ENCODE measurements at places on chromosomes 6 and 20.

DNA sequence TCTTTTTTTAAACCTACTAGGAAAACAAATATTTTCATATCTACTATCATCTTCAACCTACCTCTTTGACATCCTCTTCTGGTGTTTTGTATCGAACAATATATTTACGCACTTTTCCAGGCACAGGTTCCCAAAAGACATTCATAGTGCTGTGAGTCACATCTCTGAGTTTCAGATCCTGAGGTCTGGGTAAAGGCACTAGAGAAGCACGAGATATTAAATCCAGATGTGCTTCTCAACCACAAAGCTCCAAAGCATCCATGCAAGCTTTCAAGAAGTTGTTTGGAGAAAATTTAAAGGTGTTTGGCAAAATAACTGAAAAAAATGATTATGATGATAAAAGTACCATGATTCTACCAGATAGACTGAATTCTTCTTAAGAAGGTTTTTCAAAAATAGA is 62.7 kb downstream of the COL12A1 start:
- no peak for DNase-seq

- no peak for DNase-seq
Measured at GRCh38 chr6:108750801-108751200, 97.4 kb upstream of the ARMC2 start.

- no peak for DNase-seq
Measured at GRCh38 chr6:100210137-100211117, 216.4 kb upstream of the MCHR2 start.

- no peak for DNase-seq
Measured at GRCh38 chr6:151176911-151177770, 62.6 kb upstream of the AKAP12 start.

DNA sequence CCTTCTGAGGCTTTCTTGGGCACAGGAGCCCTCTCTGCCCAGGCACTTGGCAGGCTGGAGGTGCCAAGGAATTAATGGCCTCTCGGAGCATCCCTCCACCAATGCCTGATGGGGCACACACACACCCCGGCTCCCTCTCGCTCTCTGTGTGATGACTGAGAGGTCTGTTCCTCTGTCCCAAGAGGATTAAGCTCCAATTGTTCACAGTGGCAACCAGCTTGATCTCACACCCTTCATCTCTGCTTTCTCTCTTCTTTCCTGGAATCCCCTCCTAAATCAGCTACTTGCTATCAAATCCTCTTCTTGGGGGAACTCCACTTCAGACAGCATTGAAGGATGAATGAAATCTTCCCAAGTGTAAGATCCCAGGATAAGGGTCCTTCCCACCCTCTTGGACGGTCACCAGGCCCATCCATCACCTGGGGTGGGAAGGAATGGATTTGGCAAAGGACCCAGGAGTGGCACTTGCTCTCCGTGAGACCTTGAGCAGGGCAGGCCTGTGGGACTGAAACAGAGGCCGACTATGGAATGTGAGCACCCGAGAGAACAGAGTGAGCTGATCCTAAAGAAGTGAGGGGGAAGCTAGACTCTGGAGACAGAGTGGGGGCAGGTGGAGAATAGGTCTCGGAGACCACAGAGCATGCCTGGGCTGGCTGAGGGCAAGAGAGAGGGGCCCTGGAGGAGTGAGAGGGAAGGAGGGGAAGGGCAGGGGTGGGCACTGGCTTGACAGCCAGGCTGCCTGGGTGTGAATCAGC is 93.6 kb downstream of the GRM4 start:
- no peak for DNase-seq

DNA sequence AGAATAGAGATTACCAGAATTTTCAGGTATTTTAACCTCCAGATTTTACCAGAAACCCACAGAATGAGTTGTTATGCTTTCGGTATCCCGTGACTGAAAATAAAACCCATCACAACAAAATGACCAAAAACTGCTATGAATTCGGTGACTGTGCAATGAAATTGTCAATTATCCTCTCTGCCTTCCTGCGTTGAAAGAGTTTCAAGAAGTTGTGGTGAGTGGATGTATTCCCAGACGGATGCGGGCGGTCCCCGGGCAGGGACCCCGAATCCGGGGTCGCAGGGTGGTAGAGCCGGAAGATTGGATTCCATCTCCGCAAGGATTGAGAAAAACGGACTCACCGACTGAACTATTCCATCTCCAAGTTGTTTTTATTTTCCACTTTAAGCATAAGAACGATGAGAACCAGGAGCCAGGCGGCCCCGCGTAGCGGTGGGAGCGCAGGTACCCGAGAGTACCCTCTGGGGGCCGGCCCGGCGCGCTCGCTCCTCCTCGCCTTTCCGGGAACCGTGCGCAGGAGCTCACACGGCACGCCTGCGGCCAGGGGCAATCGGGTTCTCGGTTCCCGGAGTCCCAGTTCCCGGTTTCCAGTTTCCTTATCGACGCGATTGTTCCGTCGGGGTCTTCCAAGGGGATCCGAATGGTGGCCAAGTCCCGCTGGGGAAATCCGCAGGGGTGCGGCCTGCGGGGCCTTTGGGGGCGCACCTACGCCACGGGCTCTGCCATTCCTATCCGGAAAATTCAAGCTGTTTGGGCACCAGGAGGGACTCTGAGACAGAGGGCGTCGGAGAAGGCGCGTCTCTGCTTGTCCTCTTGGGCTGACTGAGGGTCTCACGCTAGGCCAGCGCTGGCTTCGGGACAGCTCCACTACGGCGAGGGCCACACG is 104.9 kb upstream of the PRDM1 start:
- DNase-seq: no peak

DNA sequence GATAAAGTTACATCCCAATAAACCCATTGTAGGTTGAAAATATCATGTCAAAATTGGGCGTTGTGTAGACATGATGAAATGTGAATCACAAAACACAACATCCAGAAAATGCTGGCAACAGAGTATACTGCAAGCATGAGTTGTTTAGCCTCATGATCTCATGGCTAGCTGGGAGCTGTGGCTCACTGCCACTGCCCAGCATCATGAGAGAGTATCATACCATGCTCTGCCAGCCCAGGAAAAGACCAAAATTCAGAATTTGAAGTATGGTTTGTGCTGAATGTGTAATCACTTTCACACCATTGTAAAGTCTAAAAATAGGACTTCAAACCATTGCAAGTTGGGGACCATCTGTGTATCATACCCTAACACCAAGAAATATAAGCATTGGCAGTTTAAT is 45.2 kb upstream of the SMAP1 start:
- no peak for DNase-seq

All from NCI-H187 treated with DMSO at 0.1 percent for 48 hours (cell line).